ENCODE measurements at places on chromosomes 4 and X.
A peak's percentile ranks its signal among the peaks of the same experiment; 100 is the strongest.

GRCh38 chr4:7417639-7418038, 17.1 kb downstream of the PSAPL1 start:
- peak; percentile 4 for DNase-seq

- DNase-seq, result no peak
These were observed 62.2 kb downstream of the PRKX start for GRCh38 chrX:3651277-3651676.

GRCh38 chr4:58507079-58507478, 1396.9 kb upstream of the IGFBP7 start:
- no peak for DNase-seq

DNA sequence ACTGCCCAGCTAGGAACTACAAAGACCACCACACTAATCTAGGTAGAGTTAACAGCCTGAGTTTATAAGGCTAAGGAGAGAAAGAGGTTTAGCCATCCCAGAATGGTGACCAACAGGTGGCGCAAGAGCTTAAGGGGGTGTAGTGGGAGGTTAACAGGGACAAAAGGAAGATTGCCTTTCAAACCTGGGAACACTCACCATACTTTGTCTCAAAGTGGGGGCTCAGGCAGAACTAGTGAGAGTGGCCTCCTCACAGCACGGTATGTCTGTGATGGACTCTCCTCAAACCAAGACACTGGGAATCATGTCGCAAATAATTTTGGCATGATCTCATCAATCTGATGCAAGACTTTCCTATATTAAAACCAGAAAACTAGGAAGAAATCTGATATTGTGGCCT, 23.4 kb downstream of the CCNI start:
- DNase-seq, result peak; percentile 43

DNA sequence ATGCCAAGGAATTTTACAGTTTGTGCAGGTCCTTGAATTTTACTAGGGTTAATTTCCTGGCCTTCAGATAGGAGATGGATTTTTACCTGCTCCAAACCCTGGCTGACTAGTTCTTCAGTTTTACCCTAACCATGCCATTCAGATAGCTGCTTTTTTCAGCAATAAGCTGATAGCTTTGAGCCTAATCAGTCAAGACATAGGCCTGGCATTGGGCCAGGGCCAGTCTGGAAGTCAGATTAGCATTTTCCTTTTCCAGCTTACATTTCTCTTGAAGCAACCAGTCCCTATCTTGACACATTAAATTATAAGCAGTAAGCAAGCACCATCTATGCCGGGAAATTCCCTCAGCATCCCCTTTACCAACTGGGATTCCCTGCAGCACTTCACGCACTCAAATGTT, 177.1 kb downstream of the ADGRA3 start:
- DNase-seq, result no peak

DNA sequence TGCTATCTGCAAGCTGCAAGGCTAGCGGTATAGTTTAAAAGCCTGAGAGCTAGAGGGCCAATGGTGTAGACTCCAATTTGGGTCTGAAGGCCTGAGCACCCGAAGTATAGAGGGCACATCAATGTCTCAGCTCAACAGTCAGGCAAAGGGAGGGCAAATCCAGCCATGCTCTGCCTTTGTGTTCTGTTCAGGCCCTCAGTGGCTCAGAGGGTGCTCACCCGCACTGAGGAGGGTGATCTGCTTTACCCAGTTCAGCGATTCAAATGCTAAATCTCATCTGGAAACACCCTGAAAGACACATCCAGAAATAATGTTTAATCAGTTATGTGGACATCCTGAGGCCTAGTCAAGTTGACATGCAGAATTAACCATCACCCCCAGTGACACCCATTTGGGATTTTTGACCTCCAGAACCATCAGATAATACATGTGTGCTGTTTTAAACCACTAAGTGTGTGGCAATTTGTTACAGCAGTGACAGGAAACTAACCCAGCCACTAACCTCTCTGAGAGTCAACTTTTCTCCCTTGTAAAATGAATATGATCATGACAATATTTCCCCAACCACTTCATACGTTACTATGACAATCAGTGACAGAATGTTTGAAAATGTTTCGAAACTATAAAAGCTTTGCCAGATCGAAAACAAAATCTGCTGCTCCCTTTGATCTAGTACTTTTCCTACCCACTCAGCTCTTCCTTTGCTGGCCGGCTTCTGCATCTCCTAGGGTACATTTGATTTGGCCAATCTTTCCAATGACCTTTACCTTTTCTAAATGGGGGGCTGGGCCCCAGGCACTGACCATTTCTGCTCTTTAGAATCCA, 8.4 kb upstream of the TBL1X start:
- DNase-seq, result no peak

GRCh38 chr4:69070590-69070989, 25.7 kb upstream of the UGT2B7 start:
- DNase-seq, result no peak

DNA sequence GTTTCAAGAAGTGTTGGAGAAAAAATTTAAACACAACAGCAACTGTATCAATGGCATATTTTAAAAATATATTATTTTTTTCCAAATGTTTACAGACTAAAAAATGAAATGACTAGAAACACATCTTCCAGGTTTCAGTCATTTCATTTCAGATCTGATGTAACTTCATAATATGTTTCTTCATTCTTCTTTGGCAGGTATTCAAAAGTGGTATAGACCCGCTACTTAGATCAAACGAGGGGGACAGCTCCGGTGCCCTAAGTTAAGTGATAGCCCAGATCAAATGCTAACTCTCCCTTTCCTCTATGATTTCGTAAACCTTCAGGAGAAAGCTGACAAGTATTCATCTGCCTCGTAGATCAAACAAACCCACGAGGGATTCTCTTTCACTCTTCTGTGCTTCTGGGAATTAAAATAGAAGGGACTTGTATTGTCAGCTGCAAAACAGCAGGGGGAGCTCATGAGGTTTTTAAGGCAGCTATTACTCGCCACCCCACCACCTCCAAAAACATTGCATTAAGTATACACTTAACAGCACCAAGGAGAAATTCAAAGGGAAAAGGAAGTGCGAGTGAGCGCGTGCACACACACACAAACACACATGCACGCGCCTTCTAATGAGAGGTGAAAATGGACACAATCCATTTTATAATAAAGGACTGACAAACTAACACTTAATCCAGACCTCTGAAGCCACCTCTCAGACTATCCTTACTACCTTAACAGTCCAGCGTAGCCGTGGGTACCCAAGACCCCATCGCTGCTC, 21.4 kb downstream of the HELT start:
- DNase-seq, result no peak

GRCh38 chr4:93759506-93759905, 69.0 kb upstream of the ATOH1 start:
- no peak for DNase-seq

- DNase-seq, result no peak
These were observed 11.1 kb upstream of the GABRE start for GRCh38 chrX:151985531-151985930.

DNA sequence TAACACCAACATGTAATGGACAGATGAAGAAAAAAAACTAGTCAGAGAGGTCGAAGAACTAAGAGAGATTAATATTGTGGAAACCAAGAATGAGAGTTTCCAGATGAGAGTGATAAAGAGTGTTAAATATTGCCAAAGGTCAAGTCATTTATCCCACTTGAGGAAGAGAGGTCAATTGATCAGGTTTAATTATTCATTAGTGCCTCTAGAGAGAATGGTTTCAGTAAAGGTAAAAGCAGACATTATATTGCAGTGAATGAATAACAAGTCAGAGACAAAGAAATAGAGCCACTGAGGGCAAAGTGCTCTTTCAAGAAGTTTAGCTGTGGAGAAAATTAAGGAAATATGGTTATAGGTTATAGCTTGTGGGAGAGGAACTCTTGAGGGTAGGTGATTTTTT, 263.1 kb downstream of the GUCY2F start:
- DNase-seq, result no peak

GRCh38 chr4:27716693-27717430, 856.2 kb downstream of the STIM2 start:
- DNase-seq, result no peak

DNA sequence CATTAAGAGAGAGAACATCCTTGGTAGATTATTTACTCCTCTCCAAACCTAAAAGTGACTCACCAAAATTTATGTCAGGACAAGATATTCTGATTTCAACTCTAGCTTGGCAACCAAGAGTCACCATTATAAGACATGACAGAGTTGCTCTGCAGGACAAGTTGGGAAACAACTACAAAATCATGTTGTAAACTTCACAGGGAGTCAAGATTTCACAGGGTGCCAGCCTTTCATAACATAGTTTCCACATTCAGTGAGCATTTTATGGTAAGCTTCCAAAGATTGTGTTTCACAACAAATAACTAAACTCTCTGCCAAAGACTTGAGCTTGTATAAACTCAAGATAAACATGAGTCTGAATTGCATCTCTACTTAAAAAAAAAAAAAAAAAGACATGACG, 121.0 kb upstream of the DIAPH2 start:
- no peak for DNase-seq

GRCh38 chr4:145107126-145107525, 9.0 kb downstream of the ABCE1 start:
- no peak for DNase-seq

DNA sequence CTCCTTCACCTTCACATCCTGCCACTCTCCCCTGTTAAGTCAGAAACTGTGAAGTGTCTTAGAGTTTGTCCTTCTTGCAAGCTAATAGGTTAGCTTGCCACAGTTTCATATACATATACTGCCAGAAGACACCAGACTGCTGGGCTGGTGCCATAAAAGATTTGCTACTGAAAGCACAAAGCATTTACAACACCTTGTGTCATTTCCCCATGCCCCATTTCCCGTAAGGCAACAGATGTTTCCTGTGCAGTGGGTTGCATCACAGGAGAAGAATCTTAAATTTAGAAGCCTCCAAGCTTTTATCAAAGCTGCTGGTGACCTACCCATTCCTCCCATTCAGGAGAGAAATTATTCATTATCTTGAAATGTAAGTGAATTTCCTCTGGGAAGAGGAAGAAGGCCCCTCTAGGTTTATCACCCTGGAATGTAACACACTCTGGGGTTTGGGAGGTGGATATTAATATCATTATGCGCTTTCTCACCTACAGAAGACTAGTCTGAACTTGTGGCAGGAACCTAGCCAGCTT, 34.5 kb upstream of the RAB33B start:
- DNase-seq, result no peak

GRCh38 chrX:49876750-49877149, 2.5 kb upstream of the USP27X start:
- DNase-seq, result no peak

GRCh38 chr4:170414961-170415360, 325.2 kb upstream of the AADAT start:
- no peak for DNase-seq

DNA sequence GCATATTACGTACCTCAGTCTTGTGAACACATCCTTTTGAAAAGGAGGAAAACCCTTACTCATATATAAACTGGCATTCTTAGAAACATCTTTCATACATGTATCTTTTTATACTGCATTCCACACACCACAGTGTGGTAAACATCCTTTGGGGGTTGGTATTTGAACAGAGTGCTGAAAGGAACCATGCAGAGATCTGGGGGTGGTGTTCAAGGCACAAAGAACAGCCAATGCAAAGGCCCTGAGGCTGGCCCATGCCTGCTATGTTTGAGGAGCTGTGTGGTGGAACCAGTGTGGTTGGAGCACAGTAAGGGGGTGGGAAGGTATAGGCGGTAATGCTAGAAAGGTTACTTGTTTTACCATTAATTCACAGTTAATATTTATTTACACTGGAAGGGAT, 2.0 kb downstream of the ELK1 start:
- no peak for DNase-seq

DNA sequence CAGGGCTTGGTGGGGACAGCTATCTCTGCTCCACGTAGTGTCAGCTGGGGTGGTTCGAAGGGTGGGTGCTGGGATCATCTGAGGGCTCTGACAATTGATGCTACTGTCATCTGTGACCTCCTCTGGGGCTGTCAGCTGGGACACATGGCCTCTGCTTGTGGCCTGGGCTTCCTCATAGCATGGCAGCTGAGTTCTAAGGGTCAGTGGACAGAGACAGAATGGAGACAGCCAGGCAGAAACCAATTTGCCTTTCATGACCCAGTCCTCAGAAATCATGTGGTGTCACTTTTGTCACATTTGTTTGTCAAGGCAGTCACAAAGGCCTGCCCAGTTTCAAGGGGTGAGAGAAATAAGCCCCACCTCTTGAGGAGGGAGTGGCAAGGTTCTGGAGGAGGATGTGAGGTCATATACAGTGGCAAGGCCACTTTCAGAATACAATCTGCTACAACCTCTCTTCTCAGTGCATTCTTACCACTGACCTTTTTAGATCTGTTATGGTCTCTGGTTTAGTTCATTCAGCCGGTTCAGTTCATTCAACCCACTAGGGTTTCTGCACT, 103.6 kb upstream of the BCOR start:
- no peak for DNase-seq

GRCh38 chr4:71004281-71004851, 10.9 kb downstream of the DCK start:
- DNase-seq, result peak; percentile 49

DNA sequence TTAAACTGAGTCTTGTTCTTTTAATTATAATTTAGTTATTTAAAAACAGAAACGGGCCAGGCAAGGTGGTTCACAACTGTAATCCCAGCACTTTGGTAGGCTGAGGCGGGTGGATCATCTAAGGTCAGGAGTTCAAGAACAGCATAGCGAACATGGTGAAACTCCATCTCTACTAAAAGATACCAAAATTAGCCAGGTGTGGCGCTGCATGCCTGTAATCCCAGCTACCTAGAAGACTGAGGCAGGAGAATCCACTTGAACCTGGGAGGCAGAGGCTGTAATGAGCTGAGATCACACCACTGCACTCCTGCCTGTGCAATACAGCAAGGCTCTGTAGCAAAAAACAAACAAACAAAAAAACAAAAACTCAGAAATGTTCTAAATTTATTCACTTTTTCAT, 852.9 kb downstream of the TECRL start:
- DNase-seq, result no peak

DNA sequence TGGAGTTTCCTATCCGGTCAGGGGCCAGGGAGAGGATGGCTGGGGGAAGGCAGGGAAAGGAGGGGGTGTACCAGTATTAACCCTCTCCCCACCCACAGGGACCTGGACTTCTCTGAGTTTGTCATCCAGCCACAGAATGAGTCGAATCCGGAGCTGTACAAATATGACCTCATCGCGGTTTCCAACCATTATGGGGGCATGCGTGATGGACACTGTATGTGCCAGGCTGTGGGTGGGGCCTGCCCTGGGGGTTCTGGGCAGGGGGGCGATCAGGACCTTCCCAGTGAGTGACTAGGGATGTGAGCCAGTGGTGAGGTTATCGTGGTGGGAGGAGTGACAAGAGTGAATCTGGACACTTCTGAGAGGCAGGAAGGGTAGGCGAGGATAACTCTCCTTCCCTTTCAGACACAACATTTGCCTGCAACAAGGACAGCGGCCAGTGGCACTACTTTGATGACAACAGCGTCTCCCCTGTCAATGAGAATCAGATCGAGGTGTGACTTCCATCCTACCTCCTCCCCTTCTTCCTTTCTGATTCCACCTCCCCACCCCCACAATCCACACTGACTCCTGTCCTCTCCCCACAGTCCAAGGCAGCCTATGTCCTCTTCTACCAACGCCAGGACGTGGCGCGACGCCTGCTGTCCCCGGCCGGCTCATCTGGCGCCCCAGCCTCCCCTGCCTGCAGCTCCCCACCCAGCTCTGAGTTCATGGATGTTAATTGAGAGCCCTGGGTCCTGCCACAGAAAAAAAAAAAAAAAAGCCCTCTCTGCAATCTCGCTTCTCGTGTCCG, 14.6 kb downstream of the USP11 start:
- DNase-seq, result no peak

Measured in activated CD4-positive, CD25-positive, alpha-beta regulatory T cell treated with anti-CD3 and anti-CD28 coated beads, Interleukin-2, amount 50 U/mL, for 72 hours (primary cell).